ENCODE measurements at places on chromosomes 5 and 9. TPM values are rescaled to one million over a fixed set of nuclear protein-coding genes. Genes with fewer than 3 reads are reported as not detected.

- no peak for DNase-seq
Observed at GRCh38 chr5:154727361-154727760, 27.8 kb upstream of the LARP1 start.

DNA sequence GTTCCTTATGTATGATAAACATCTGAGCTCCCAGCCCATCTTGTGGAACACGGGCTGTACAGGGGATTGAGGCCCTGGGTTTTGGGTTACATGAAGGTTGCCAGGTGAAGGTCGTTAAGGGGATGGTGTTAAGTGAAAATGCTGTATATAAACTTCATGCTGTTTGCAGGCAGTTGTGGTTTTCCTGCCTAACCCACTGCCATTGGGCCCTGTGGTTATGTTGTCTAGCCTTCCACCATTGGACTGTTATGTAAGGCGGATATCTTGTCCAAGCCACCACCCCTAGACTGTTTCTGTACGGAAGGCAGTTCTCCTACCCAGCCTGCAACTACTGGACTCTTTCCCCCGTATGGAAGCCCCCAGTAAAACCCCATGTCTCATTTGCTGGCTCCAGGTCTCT lies 246.1 kb downstream of the KIF4B start:
- no peak for DNase-seq

- DNase-seq = no peak
Observed at GRCh38 chr9:31996331-31996730, 388.1 kb upstream of the ACO1 start.

SPINK4 gene
- 82.4 TPM for polyA plus RNA-seq

GRCh38 chr5:90641528-90641927 lies 82.9 kb downstream of the ADGRV1 start:
- DNase-seq = no peak

Measured in large intestine (tissue), 12 donors.